DMS153 (cell line): ENCODE measurements at places on chromosomes 12 and 14.

DNA sequence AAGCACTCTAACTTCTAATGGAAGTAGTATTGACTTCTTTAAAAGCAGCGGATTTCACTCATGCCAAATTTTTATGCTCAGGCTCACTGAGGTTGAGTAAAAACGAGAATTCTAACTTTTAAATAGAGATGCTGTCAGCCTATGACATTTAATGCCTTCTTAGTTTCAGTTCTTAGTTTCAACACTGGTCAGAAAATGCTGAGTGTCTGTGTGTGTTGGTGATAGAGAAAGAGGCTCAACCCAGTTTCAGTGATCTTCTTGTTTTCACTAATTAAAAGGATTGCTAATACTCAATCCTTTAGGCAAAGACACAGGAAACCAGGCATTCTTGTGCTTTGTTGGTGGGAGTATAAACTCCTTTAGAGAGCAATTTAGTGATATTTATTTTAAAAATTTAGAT, 31.0 kb downstream of the PEBP1 start:
- no peak for DNase-seq

DNA sequence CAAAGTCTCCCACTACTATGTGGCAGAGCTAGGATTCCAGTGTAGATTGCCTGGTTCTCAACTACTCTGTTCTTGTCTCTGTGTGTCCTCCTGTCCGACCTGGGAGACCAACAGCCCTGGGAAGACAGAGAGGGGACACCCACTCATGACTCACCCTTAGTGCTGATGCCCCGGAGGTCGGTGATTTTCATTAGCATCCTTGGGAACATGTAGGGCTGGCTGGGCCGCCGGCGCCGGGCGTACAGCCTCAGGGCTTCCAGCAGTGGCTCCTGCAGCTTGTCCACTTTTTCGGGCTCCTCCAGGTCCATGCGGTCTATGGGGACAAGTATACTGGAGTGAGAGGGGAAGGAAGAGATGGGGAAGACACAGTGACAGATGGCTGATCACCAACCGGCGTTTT, 5.9 kb upstream of the ITGB7 start:
- DNase-seq: no peak

GRCh38 chr12:119181944-119182343, 3.2 kb downstream of the HSPB8 start:
- no peak for DNase-seq

DNA sequence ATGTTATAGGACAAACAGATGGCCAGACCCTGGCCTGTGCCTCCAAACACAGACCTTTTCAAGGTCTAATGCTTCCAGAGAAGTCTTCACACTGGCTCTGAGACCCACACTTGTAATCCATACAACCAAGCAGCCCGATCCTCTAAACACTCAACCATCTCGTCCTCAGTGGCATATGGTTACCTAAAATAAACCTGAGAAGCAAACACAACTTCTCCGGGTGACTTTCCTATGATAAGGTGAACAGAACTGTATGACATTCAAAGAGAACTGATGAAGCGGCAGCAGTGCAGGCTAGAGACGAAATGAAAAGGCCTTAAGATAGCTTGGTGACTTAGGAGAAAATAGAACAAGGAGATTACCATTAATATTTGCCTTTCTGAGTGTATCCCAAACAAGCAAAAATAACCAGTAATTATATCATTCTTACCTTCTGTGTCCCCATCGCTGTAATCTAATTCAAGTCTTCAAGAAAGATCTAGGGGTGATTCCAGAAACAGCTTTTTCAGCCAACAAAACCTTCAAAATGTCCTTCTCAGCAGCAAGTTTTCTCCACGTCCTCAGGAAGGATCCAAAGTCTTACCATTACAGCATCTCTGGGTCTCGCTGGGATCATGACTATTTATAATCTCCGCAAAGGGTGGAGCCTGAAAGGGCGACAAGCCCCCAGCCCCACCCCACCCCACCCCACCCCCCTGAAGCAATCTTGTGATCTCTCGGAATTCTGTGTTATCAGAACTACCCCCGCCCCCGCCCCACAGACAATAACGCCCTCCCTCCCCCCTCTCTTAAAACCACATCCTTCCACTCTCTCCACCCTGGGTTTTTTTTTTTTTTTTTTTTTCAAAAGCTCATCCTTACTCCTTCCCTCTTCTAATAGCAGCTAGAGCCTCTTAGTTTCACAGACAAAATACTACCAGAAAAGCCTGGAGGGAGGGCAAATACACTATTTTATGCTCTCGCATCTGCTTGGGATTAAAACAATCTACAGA, at the start of gene SLC2A3:
Gene SLC2A3 (minus strand): TSS at position 598 of the 992 bp plus-strand sequence. CDS start 153 bp downstream, at position 445.
- DNase-seq: peak; percentile 77

DNA sequence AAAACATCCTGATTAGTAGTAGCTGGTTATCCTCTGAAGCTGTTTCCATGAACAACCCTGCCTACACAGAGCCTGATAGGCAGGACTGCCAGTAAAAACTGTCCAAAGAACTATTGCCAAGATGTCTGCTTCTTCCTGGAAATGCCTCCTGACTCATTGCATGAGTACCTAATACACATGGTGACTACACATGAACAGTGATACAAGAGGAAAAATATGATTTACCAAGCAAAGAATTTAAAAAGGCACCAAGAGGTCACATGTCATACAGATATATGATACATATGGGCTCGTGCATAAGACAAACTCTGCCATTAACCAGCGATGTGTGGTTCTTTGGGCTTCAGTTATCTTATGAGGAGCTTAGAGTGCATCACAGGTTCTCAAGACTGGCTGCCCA, 552.3 kb downstream of the SLC16A7 start:
- no peak for DNase-seq

GRCh38 chr14:74510959-74511409, 17.4 kb downstream of the ISCA2 start:
- no peak for DNase-seq

DNA sequence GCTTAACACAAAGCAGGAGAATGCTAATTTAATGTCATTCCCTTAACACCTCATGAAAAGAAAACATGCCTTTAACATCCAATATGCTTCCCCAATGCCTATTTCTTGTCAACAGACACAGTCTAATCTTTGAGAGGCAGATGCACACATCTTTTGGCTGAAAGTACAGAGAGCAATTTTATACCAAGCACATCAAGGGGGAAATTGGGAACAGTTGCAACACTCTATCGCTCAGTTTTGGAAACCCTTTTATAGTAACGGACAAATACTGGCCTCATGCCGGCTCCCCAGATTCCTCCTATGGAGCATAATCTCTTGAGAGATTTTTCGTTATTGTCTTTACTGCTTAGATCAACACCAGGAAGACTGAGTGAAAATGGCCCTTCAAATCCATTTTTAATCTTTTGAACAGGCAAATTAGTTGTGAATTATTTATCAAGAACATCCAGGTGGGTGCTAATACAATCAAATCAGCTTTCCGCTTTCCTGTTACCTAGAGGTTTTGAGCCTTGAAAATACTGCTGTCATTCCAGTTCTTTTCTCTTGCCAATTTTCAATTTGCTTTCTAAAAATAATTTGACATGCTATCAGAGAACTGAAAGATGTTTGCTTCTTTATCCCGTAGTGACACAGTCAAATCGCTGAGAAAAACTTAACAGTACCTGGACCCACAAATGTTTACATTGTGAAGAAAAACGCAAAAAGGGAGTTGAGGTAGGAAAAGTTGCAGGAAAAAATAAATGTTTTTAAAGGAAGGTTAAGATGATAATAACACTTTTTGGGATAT, 60.7 kb upstream of the CAND1 start:
- no peak for DNase-seq

DNA sequence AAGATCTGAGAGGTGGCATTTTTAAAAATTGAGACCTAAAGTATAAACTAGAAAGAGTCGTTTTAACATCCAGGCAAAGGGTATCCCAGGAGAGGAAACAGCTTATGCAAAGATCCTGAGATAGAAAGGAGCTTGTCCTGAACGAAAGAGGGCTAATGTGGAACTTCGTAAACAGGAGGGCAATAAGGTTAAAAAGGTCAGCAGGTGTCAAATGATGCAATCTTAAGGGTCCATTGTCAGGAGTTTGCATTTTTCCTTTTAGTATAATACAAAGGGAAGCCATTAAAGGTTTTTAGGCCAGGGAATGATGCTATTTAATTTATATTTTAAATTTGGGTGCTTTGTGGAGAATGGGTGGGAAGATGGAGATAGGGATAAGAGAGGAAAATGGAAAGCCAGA, 14.4 kb downstream of the FMNL3 start:
- no peak for DNase-seq
